Right ventricle myocardium superior (tissue), 1 donor: ENCODE measurements at places on chromosomes 2 and 18. TPM values are rescaled to one million over a fixed set of nuclear protein-coding genes. Genes with fewer than 3 reads are reported as not detected.

DNA sequence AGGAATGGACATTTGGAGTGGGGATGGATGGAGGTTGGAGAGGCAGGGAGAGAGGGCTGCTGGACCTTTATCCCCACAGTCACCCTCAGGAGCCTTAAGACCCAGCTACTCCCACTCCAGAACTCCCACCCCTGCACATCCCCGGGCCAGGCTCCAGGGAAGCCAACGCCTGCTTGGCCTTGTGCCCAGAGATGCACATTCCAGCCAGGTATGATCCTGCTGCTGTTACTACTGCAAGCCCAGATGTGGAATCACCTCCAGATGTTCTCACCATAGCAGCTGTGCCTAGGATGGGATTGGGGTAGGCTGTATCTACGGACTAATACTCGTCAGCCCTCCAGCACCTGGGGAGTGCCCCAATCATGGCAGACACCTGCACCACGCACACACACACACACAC is 71.7 kb downstream of the ZFP36L2 start:
- DNase-seq, result no peak

DNA sequence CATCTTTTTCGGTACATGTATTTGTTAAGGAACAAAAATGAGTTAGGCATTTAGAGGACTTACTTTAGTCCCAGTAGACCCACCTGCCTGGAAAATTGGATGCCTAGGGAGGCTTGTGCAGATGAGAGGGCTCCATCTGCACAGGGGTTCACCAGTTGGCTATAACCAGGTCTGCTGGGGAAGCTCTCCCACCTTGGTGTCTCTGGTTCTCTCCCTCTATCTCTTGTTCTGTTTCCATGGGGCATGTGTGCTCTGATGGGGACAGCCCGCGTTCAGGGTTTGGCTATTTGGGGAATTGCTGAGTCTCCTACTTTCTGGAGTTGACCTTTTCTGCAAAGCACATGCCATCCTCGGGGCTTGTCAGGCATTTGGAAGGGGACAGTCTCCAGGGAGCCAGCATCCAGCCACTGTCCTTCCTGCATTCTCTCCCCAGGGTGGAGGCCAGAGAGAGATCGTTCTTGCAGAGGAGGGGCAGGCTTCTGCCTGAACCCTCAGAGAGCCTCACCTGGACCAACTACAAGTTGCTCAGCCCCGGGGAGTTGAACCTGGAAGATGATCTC is 157.3 kb downstream of the KLHL29 start:
- DNase-seq, result no peak

DNA sequence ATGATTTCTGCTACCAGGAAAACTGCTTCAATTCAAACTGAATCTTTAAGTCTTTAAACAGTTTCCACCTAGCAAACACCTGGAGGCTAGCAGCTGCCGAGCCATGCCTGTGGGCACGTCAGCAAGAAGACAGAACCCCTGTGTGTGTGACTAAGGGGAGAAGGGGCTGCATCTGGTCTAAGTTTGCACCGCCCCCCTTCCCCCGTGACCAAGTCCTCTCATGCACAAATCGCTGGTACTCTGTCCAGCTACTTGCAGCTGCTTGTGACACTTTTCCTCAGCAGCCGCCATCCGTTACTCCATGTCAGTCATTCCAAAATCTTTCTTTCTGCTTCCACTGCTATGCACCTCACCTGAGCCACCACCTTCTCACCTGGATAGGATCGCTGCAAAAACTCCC is 355.0 kb downstream of the SS18 start:
- no peak for DNase-seq

DNA sequence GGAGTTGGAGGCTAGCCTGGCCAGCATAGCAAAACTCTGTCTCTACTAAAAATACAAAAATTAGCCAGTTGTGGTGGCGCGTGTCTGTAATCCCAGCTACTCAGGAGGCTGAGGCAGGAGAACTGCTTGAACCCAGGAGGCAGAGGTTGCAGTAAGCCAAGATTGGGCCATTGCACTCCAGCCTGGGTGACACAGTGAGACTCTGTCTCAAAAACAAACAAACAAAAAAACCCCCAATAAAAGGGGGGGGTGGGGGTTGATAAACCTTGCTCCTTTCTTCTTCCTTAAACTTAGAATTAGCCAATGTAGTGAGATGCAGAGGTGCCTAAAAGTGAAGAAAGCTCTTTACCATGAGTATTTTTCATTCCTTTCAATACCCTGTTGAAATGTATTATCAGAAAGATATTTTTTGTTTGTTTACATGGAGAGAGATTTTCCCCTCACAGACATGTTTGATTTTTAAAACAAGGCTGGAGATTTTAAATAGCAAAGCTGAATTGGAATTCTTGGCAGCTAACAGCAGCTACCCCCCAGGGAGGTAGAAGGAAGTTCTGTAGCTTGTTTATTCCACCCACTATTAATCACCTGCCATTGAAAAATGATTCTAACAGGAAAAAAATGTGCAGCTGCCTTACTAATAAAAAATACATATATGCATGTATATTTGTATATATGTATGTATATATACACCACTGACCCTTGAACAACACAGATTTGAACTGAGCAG is 48.6 kb downstream of the GYPC start:
- no peak for DNase-seq

GRCh38 chr18:63157293-63158011 is 162.1 kb downstream of the BCL2 start:
- no peak for DNase-seq

MATN3 gene
- total RNA-seq, result 0.16 TPM
